ENCODE measurements at places on chromosomes 1 and 21. TPM values are rescaled to one million over a fixed set of nuclear protein-coding genes. Genes with fewer than 3 reads are reported as not detected.

DNA sequence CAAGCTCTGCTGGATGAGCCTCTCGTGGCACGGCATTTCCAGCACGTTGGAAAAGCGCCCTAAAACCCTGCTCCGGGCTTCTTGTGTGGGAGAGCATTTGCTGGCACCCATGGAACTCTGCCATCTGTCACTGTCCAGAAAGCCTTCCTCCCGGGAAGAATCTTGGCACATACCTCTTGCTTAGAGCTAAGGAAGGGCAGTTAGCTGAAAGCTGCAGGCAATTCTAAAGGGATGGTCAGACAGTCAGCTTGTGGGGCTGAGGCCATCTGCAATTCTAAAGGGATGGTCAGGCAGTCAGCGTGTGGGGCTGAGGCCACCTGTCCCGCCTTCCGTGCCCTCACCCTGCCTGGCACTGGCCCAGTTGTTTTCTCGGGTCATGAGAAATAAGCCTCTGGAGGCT is 139.0 kb upstream of the TMEM51 start:
- H3K4me3 ChIP-seq, result no peak overlapping the region
- no peak overlapping the region for H3K27ac ChIP-seq
- no peaks in the 10 kb centered on the region for H3K27me3 ChIP-seq
- H3K36me3 ChIP-seq, result no peaks in the 10 kb centered on the region

DNA sequence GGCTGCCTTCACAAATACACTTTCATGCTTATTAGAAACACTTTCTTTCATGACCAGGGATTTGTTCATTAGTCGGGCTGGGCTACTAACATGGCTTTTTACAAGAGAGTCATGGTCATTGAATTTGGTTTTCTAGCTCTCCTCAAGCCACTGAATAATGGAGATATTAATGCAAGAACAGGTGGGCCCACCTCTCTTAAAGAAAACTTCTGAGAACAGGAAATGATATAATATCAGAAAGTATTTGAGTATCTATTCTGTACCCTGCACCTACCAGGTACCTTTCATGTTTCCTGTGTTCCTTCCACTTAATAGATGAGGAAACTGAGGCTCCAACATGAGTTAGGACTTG is 90.0 kb downstream of the TRABD2B start:
- no peaks in the 10 kb centered on the region for H3K27me3 ChIP-seq
- H3K27ac ChIP-seq, result no peak overlapping the region
- no peaks in the 10 kb centered on the region for H3K36me3 ChIP-seq
- DNase-seq, result no peak
- H3K4me3 ChIP-seq, result no peak overlapping the region

DNA sequence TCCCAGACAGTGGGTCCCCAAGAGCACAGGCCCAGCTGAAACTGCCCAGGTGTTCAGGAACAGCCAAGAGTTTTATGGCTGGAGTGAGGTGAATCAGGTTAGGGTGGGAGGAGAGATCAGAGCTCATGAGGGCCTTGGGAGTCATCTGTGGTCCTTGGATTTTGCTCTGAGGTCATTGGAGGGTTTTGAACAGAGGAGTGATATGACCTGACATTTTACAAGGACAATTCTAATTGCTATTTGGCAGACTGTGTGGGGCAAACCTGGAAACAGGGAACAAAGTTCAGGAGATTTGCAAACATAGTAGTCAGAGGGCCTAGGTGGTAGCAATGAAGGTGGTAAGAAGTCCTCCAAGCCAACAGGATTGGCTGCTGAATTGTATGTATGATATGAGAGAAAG is 31.1 kb upstream of the LRRN2 start:
- H3K4me1 ChIP-seq, result peaks cover 40% of the 10 kb centered on the region
- no peak for DNase-seq
- no peak overlapping the region for H3K4me3 ChIP-seq
- H3K27ac ChIP-seq, result no peak overlapping the region
- H3K27me3 ChIP-seq, result peaks cover 74% of the 10 kb centered on the region
- H3K36me3 ChIP-seq, result no peaks in the 10 kb centered on the region

GRCh38 chr1:160608057-160608456 is 28.8 kb upstream of the CD84 start:
- H3K36me3 ChIP-seq, result no peaks in the 10 kb centered on the region
- DNase-seq, result no peak
- H3K4me1 ChIP-seq, result no peaks in the 10 kb centered on the region
- H3K27ac ChIP-seq, result no peak overlapping the region
- no peaks in the 10 kb centered on the region for H3K27me3 ChIP-seq
- H3K4me3 ChIP-seq, result no peak overlapping the region

INAVA gene
- 43.9 TPM for total RNA-seq

Measured in GM23338 (cell line).